ENCODE measurements at places on chromosomes 1 and 21.

- no peak for DNase-seq
Observed at GRCh38 chr1:66537718-66538117, 3.8 kb downstream of the SGIP1 start.

DNA sequence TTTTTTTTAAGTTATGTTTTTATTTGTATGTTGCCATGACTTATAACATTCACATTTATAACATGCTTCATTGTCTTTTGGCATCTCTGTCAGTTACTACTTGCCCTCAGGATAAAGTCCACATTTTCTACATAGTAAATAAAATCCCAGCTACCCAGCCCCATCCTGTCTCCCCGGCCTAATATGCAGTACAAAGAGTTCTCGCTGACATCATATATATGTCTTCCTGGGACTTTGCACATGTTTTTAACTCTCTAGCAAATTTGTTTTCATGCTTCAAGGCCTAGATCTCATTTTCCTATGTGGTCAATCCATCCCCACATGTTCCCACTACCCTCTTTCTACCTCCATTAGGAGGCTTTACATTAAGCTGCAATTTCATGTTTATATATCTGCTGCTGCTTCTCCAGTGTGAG is 33.0 kb upstream of the IVNS1ABP start:
- no peak for DNase-seq

DNA sequence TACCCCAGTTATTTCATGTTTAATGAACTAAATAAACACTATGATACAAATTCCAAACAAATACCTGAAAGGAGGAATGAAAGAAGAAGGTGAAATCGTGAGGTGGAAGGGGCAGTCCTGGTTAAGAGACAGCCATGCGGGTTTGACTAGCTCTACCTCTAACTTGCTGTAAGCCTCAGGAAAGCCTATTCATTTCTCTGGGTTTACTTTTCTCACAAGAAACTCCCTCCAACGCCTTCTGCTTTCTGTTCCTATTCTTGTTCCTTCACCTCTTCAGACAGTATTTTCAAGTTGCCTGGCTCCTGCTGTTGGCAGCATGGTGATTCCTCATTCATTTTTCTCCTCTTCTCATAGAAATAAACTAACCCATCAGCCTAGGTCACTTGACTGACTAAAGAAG is 92.4 kb downstream of the NTPCR start:
- no peak for DNase-seq

DNA sequence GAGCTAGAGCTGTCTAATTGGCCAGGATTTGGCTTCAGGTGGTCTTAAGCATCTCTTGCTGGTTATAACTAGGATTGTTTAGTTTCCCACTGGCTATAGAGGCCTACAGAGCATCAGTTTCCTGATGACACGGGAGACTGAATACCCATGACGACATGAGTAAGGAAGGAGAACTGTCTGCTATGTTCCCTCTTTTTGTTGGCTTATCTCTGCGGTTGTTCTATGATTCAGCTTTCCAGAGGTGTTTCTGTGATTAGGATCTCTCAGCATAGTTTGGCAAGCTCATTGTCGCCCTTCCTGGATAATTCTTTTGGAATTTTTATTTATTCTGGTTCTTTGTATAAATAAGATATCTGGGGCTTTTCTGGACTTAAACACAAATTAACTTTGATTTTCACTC is 163.4 kb downstream of the OLFM3 start:
- DNase-seq = no peak

- DNase-seq = peak; percentile 82
Observed at GRCh38 chr1:116485071-116485735, 85.6 kb downstream of the CD58 start.

Measured in fibroblast of villous mesenchyme (primary cell).